ENCODE measurements at places on chromosomes 11 and 22.

- no peak for DNase-seq
Observed at GRCh38 chr11:68014157-68014946, 4.2 kb downstream of the ALDH3B1 start.

GRCh38 chr22:35424761-35425160 is 24.8 kb downstream of the MCM5 start:
- no peak for DNase-seq

DNA sequence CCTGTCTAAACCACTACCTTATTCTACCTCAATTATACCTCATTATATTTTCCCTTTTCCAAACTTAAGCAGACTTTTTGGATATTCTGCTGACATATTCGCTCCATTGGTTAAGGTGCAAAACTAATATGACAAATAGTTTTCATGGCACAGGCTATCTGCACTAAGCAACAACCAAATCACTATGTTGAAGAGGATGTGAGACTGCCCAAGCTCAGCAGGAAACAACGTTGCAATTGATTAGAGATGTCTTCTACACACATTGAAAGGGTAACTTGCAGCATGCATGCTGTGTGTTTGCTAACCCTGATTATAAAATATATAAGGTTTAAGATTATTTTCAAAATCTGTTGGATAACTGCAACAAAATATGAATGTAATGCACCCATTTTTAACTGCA is 61.6 kb downstream of the STK33 start:
- no peak for DNase-seq

- DNase-seq, result no peak
Observed at GRCh38 chr11:38547462-38547861, 1949.4 kb upstream of the RAG2 start.

DNA sequence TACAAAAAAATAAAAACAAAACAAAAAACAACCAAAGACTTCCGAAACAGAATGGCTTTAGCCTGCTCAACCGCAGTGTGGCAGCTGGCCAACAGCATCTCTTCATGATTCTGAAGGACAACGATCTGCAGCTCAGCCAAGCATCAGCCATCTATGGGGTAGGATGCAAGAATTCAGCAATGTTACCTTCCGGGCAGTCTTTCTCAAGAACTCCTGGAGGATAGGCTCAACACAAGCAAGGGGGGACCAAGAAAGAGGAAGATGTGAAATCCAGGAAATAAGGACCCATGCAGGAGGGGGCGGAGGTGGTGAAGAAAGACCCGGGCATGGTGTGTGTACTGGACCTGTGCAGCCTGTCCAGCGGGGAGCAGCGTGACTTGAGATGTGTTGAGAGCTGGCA is 3.5 kb upstream of the TSPO start:
- DNase-seq, result no peak
